Vagina (tissue), 2 donors: ENCODE measurements at places on chromosomes 13 and 19.

GRCh38 chr13:45325806-45326205, 15.2 kb downstream of the TPT1 start:
- no peak for DNase-seq

GRCh38 chr13:59880468-59880867, 283.3 kb downstream of the DIAPH3 start:
- DNase-seq, result no peak

DNA sequence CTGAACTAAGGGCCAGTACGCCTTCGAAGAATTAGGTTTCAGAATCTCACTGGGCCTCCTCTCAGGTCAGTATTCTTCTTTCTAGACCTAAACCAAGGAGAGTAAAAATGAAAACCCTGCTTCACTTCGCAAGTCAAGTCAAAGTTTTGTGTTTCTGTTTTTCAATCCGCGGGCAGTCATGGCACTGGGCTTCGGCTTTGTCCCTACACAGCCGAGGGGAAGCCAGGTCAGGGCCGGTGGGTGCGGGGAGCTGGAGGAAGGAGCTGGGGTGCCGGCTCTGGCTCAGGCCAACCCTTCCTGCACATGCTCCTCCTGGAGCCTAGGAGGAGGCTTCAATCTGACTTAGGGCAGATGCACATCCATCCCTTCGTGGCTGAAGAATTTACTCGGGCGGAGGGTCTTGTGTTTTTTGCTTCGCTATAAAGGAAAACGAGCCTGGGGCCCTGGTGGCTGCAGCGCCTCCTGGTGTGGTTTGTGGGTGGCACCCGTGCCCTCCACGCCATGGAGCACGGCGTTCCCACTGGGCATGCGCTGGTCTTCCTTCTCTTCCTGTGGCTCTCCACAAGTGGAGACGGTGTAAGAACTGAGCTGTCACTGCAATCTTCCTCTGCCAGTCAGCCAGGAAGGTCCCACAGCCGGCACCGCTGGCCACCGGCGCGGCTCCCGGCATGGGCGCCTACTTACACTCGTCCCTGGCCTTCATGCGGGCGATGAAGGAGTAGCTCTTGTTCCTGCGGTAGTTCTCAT, 22.5 kb downstream of the C19orf44 start:
- no peak for DNase-seq

- no peak for DNase-seq
Observed at GRCh38 chr19:39428283-39429112, 7.3 kb downstream of the RPS16 start.

GRCh38 chr19:13408889-13409518, 97.3 kb downstream of the CACNA1A start:
- no peak for DNase-seq

DNA sequence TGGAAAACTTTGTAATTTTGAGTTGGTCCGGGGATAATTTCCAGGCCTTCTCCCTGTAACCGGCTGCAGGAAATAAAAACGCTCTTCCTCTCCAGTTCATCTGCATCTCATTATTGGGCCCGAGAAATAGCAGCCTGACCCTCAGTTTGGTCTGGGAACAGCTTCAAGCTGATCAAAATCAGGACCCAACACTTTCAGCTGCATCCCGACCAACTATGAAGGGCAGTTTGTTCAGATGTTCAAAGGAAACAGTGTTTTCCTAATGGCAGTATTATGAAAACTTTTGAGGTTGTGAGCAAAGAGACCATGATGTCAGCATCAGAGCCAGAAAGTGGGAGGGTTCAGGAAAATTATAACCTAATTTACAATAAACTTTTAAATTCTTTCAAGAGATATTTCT, 35.7 kb downstream of the STK24 start:
- no peak for DNase-seq

- DNase-seq, result no peak
Observed at GRCh38 chr13:64819081-64819480, 2411.1 kb downstream of the PCDH9 start.

- no peak for DNase-seq
Observed at GRCh38 chr13:110506859-110507566, 54.5 kb downstream of the RAB20 start.

DNA sequence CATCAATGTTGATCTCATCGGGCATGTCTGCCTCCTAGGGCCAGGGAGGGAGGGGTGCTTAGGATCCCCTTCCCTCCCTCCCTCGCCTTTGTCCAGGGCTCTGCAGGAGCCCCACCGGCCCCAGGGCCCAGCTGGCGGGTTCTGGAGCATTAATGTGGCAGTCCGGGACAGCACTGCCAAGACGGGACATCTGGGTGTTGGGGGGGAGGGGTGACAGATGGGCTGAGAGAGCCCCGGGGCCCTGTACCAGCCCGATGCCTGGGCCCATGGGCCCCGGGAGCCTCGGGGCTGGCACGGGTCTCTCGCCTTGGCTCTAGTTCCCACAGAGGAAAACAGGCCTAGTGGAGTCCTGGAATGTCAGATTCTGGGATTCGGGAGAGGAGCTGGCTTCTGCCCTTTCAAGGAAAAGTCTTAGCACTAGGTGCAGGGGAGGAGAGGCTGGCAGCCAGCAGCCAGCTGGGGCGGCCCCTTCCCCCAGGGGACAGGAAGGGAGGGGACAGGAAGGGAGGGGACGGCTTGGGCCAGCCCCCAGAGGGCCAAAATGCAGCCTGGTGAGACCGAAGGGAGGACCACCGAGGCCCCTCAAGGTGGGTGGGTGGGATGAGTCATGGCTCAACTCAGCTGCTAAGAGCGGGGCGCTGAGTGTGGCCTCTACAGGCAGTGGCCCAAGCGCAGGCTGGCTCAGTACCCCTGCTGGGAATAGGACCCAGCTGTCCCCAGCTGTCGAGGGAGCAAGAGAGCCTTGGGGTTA, 3.1 kb downstream of the PPP1R14A start:
- DNase-seq, result no peak

- DNase-seq, result peak; percentile 46
Observed at GRCh38 chr13:111874981-111875380, 192.0 kb upstream of the SOX1 start.

GRCh38 chr13:37531049-37531448, 67.5 kb downstream of the POSTN start:
- no peak for DNase-seq

GRCh38 chr13:100838387-100838786, 163.8 kb upstream of the TMTC4 start:
- DNase-seq, result no peak

DNA sequence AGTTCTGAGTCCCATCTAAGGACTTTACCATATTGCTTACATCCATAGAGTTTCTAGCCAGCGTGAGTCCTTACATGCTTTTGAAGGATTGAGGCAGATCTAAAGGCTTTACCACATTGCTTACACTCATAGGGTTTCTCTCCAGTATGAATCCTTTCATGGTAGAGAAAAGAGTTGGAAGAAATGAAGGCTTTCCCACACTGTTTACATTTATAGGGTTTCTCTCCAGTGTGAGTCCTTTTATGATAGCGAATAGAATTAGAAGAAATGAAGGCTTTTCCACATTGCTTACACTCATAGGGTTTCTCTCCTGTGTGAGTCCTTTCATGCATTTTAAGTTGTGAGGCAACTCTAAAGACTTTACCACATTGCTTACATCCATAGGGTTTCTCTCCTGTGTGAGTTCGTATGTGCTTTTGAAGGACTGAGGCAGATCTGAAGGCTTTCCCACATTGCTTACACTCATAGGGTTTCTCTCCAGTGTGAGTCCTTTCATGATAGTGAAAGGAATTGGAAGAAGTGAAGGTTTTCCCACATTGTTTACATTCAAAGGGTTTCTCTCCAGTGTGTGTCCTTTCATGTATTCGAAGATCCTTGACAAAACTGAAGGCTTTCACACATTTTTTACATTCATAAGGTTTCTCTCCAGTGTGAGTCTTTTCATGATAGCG, 8.4 kb upstream of the ZNF433 start:
- DNase-seq, result no peak

DNA sequence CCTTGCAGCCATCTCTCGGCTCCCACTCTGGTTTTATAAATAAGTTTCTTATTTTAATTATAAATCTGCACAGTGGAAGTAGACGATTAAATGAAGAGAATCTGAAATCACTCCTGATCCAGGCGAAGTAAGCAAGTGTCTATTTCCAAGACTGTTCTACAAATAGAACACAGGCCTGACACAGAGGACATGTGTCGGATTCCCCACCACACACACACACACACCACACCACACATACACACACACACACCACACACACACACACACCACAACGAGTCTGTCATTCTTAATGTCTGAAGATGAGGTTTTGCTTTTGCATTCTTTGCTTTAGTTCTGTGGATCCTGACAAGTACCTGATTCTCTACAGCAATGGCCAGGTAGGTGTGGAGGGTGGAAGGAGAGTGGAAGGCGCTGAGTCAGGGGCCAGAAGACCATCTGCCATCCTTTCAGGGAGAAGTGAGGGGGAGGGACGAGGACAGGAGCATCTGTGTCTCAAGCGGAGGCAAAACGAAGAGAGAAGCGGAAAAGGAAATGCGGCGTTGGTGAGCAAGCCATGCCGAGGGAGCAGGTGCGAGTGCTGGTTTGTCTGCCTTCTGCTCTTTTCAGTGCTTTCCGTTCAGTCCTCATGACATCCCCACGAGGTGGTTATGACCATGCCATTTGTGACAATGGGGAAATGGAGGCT, 110.2 kb downstream of the TEX26 start:
- DNase-seq, result no peak

- no peak for DNase-seq
Observed at GRCh38 chr13:80680786-80681366, 339.9 kb upstream of the SPRY2 start.

DNA sequence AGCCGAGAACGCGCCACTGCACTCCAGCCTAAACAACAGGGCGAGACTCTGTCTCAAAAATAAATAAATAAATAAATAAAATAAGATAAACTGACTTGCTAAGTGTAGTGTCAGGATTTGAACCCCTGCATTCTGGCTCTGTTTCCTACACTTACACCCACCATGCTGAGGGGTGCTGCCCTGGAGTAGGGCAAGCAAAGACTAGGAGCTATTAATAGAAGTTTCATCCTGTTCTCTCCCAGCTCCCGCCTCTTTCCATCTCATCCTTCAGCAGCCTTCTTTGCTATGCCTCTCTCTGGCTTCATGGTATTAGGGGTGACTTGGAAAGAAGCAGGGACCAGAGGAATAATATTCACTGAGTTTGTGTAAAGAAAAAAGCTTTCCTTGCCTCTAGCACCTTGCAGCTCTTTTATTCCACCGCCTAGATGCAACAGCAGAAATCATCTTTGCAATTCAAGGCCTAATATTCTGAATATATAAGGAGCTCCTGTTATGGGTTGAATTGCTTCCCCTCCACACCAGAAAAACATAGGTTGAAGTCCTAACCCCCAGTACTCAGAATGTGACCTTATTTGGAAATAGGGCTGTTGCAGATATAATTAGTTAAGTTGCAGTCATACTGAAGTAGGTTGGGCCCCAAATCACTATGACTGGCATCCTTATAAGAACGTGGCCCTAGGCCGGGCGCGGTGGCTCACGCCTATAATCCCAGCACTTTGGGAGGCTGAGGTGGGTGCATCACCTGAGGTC, 8.7 kb upstream of the PLAUR start:
- no peak for DNase-seq

GRCh38 chr19:16887353-16888265, 1.2 kb upstream of the F2RL3 start:
- no peak for DNase-seq

- no peak for DNase-seq
Observed at GRCh38 chr19:49952906-49953305, 8.1 kb downstream of the SIGLEC11 start.

DNA sequence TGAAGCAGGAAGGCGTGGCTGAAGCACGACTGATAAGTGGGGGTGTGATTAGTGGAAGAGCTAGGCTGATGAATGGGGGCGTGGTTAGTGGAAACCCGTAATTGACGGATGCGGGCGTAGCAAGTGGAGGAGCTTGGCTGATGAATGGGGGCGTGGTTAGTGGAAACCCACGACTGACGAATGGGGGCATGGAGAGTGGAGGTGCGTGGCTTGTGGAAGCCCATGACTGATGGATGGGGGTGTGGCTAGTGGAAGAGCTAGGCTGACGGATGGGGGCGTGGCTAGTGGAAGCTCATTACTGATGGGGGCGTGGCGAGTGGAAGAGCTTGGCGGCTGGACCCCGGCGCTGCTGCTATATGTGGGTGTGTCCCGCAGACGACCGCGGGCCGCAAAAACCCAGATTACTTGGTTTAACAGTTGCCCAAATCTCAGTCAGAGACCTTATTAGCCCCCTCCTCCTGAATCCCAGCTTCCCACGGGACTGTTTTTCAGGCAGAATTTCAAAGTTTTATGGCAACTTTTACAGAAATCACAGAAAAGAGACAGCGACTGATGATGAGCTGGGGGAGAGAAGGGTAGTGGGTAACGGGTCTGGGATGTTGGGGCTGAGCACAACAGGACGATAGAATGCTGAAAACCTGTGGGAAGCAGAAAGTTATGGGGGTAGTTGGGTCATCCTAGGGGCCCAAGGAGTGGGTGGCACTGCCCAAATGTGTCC, 9.0 kb upstream of the MEIS3 start:
- DNase-seq, result no peak

DNA sequence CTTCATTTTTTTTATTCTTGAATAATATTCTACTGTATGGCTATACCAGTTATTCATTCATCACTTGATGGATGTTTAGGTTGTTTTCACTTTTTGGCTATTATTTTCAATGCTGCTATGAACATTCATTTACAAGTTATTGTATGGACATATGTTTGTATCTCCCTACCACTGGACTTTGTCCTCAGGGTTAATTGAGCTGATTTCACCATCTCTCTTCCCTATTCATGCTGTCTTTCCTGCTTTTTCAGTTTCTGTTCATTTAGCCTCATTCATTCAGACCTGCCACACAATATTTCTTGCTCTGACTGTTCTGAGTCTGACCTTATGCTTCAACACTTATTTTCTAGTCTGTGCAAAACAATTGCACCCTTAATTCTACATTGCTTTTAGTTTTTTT, 12.3 kb upstream of the C1QTNF9B start:
- DNase-seq, result no peak
